ENCODE measurements at places on chromosomes 2 and 18.

DNA sequence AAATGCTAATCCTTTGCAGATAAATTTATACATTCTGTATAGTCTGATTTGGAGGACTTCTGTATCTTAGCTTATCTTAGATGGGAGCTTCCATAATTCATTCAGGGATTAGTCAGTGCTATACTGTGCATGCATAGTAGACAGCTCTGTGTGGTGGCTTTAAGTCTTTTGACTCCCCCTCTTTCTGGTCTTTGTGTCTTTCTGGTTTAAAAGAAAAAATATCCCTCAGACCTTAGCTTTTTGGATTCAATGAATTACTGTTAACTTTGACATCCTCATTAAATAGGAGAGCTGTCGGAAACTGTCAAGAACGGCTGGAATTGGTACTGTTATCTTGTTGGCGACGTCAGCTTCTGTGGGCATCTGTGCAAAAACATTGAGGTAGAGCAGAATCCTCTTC is 130.4 kb downstream of the SPTBN1 start:
- H3K36me3 ChIP-seq = 0 out of 2 replicates have a peak, but pooled peaks cover 2% of the 10 kb centered on the region
- H3K27ac ChIP-seq = no peak overlapping the region
- H3K4me3 ChIP-seq = no peak overlapping the region
- H3K4me1 ChIP-seq = peaks cover 12% of the 10 kb centered on the region

- no peaks in the 10 kb centered on the region for H3K4me1 ChIP-seq
- no peak overlapping the region for H3K4me3 ChIP-seq
- no peaks in the 10 kb centered on the region for H3K27me3 ChIP-seq
- no peaks in the 10 kb centered on the region for H3K36me3 ChIP-seq
- no peak for DNase-seq
- H3K27ac ChIP-seq = no peak overlapping the region
Observed at GRCh38 chr2:59936048-59936447, 617.4 kb downstream of the BCL11A start.

DNA sequence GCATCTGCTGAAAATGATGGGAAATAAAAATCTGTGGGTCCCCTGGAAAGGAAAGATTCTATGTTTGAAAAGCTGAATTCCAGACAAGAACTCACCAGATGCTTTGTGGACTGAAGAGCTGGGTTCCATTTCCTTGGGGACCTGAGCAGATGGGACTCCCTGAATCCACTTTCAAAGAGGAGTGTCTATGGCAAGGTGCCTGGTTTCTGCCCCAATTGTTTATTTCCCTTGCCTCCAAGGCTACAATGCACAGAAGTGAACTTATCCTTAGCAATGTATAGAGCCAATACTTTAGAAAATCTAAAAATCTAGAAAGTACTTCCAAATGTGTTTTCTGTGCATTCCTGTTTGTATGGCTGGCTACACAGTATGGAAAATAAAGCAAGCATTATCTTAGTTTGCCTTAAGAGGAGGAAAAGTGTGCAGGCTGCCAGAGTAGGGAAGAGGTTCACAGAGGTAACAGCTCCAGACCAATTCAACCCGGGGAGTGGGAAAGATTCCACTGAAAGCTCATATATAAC is 420.5 kb downstream of the NRXN1 start:
- DNase-seq = no peak
- no peaks in the 10 kb centered on the region for H3K36me3 ChIP-seq
- no peaks in the 10 kb centered on the region for H3K27me3 ChIP-seq

GRCh38 chr2:119879502-119879901 is 119.8 kb downstream of the PTPN4 start:
- no peaks in the 10 kb centered on the region for H3K27me3 ChIP-seq
- H3K4me1 ChIP-seq = no peaks in the 10 kb centered on the region
- no peaks in the 10 kb centered on the region for H3K36me3 ChIP-seq
- no peak overlapping the region for H3K27ac ChIP-seq

DNA sequence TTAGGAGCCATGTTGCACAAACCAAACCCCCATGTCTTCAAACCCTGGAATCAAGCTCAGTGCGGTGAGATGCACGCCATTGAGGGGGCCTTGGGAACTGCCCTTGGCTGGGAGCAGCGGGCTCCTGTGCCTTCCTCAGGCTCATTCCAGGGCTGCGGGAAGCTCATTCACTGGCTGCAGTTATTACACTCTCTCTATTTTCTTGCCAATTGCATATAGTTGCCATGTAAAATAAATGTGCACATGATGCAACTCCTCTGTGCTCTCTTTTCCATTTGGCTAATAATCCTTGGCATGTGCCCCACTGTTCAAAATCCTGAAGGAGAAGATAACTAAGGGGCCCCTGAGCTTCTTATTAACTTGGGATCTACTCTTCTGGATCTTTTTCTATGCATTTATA is 74.7 kb downstream of the KCTD1 start:
- 0 out of 2 replicates have a peak, but pooled peaks cover 1% of the 10 kb centered on the region for H3K4me1 ChIP-seq
- H3K27ac ChIP-seq = no peak overlapping the region
- no peak overlapping the region for H3K4me3 ChIP-seq
- no peak for DNase-seq
- no peaks in the 10 kb centered on the region for H3K36me3 ChIP-seq
- H3K27me3 ChIP-seq = no peaks in the 10 kb centered on the region

GRCh38 chr2:10169581-10169980 is 47.0 kb downstream of the RRM2 start:
- no peak for DNase-seq
- peaks cover 1% of the 10 kb centered on the region for H3K4me1 ChIP-seq
- H3K4me3 ChIP-seq = no peak overlapping the region
- H3K27ac ChIP-seq = no peak overlapping the region
- no peaks in the 10 kb centered on the region for H3K36me3 ChIP-seq
- H3K27me3 ChIP-seq = no peaks in the 10 kb centered on the region

DNA sequence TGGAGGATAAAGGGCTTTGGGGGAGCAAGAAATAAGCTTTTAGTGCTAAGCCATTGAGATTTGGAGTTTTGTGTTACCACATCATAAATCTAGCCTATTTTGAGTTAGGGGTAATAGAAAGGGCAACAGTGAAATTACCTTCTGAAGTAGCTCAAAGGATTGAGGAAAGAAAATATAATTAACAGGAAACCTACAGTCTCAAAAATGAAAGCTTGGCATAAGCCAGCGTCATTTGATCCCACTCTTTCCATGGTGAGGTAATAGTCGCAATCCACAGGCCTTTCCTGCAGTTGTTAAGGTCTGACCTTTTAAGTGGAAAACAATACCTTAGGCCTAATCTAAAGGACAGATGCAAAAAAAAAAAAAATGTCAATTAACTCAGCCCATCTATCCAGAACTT is 182.7 kb downstream of the UXS1 start:
- H3K4me3 ChIP-seq = no peak overlapping the region
- no peak overlapping the region for H3K27ac ChIP-seq
- no peaks in the 10 kb centered on the region for H3K27me3 ChIP-seq

GRCh38 chr2:226905718-226906117 is 69.9 kb downstream of the RHBDD1 start:
- no peak for DNase-seq
- no peak overlapping the region for H3K4me3 ChIP-seq
- H3K36me3 ChIP-seq = no peaks in the 10 kb centered on the region
- no peak overlapping the region for H3K27ac ChIP-seq
- no peaks in the 10 kb centered on the region for H3K27me3 ChIP-seq
- H3K4me1 ChIP-seq = no peaks in the 10 kb centered on the region

DNA sequence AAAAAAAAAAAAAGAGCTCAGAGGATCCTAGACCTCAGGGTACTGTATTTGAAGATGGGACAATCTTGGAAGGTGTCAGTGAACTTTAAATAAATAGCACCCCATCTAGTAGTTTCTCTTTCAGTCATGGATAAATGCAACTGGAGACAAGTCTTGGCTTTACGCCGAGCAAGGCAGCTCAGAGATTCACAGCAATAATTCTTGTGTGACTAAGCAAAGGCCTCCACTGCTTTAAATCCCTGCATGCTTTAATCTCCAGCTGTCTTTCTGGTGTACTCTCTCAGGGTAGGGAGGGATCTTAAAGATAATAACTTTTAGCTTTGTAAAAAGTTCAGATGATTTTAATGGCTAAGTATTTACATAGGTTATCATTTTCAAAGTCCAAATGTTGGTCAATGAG is 36.3 kb downstream of the NRXN1 start:
- DNase-seq = no peak

DNA sequence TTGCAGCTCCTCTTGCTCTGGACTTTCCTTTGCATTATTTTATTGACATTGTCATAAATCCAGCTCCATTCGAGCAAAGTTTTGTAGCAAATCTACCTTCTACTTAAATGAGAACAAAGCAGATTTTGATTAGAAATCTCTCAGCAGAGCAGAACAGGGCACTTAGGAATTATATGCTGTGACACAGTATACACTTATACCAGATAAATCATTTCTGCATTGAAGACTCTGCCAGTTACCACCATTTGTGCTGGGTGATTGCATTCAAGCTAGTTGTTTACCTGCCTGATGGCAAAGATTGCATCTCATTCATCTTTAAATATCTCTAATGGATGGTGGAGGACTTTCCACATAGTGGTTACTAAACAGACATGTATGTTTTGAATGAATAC is 441.7 kb upstream of the HNMT start:
- no peak for DNase-seq
- no peaks in the 10 kb centered on the region for H3K36me3 ChIP-seq
- H3K27ac ChIP-seq = no peak overlapping the region
- H3K4me3 ChIP-seq = no peak overlapping the region
- H3K27me3 ChIP-seq = no peaks in the 10 kb centered on the region
- peaks cover 2% of the 10 kb centered on the region for H3K4me1 ChIP-seq

GRCh38 chr2:234426616-234427015 is 70.3 kb downstream of the ARL4C start:
- DNase-seq = no peak
- no peak overlapping the region for H3K27ac ChIP-seq
- peaks cover 8% of the 10 kb centered on the region for H3K4me1 ChIP-seq
- peaks cover 17% of the 10 kb centered on the region for H3K27me3 ChIP-seq

- no peaks in the 10 kb centered on the region for H3K27me3 ChIP-seq
- H3K4me3 ChIP-seq = no peak overlapping the region
- H3K36me3 ChIP-seq = no peaks in the 10 kb centered on the region
- no peak overlapping the region for H3K27ac ChIP-seq
- DNase-seq = no peak
- no peaks in the 10 kb centered on the region for H3K4me1 ChIP-seq
Observed at GRCh38 chr2:100230754-100231153, 88.4 kb upstream of the AFF3 start.

GRCh38 chr2:105324732-105325131 is 4.8 kb downstream of the TGFBRAP1 start:
- H3K27me3 ChIP-seq = no peaks in the 10 kb centered on the region
- no peak overlapping the region for H3K4me3 ChIP-seq
- no peak overlapping the region for H3K27ac ChIP-seq
- no peaks in the 10 kb centered on the region for H3K36me3 ChIP-seq
- no peaks in the 10 kb centered on the region for H3K4me1 ChIP-seq

GRCh38 chr2:237134321-237135230 is 48.9 kb downstream of the COPS8 start:
- no peaks in the 10 kb centered on the region for H3K27me3 ChIP-seq
- DNase-seq = no peak
- no peaks in the 10 kb centered on the region for H3K36me3 ChIP-seq
- no peak overlapping the region for H3K4me3 ChIP-seq
- H3K27ac ChIP-seq = no peak overlapping the region

- DNase-seq = no peak
- no peak overlapping the region for H3K27ac ChIP-seq
- H3K36me3 ChIP-seq = no peaks in the 10 kb centered on the region
- H3K4me1 ChIP-seq = no peaks in the 10 kb centered on the region
- no peaks in the 10 kb centered on the region for H3K27me3 ChIP-seq
- no peak overlapping the region for H3K4me3 ChIP-seq
Observed at GRCh38 chr2:8494151-8494550, 187.7 kb upstream of the ID2 start.

DNA sequence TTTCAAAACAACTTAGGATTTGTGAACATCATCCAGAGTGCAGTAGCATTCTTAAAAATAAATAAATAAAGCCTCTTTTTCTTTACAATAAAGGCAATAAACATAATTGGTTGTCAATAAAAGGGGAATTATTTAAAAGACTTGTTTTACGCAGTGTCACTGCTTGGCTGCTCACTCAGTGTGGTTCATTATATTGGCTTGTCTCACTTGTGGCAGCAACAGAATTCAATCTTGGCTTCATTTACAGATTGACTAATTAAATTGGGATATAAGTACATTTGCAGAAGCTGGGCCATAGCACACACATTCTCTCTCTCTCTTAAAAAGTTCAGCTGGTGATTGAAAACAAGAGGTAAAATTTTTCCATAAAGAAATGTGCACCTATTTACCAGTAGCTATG is 1027.6 kb downstream of the LRP1B start:
- H3K36me3 ChIP-seq = no peaks in the 10 kb centered on the region
- H3K4me1 ChIP-seq = no peaks in the 10 kb centered on the region
- no peaks in the 10 kb centered on the region for H3K27me3 ChIP-seq
- no peak for DNase-seq
- H3K4me3 ChIP-seq = no peak overlapping the region

DNA sequence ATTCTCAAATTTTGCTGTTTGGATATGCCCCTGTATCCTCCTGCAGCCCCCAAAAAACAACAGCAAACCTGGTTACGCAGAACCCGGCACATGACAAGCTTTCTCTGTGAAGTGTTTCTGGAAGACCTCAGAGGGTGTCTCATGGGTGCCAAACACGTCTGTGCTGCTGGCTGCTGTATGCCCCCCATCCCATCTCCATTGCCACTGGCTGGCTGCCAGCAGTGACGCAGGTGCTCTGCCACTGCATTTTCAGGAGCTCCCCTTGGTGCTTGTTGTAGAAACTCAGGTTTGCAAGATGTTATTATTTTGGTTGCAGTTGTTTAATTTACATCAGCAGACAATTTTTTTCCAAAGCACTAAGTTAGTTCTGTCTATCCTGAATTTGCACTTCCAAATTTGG is 166.4 kb upstream of the FANCL start:
- H3K27ac ChIP-seq = no peak overlapping the region
- no peaks in the 10 kb centered on the region for H3K27me3 ChIP-seq
- H3K4me1 ChIP-seq = no peaks in the 10 kb centered on the region
- H3K36me3 ChIP-seq = no peaks in the 10 kb centered on the region
- DNase-seq = no peak
- no peak overlapping the region for H3K4me3 ChIP-seq

GRCh38 chr2:22826703-22827102 is 558.3 kb upstream of the KLHL29 start:
- H3K4me1 ChIP-seq = no peaks in the 10 kb centered on the region
- H3K27me3 ChIP-seq = no peaks in the 10 kb centered on the region
- H3K4me3 ChIP-seq = no peak overlapping the region
- H3K27ac ChIP-seq = no peak overlapping the region
- H3K36me3 ChIP-seq = no peaks in the 10 kb centered on the region

DNA sequence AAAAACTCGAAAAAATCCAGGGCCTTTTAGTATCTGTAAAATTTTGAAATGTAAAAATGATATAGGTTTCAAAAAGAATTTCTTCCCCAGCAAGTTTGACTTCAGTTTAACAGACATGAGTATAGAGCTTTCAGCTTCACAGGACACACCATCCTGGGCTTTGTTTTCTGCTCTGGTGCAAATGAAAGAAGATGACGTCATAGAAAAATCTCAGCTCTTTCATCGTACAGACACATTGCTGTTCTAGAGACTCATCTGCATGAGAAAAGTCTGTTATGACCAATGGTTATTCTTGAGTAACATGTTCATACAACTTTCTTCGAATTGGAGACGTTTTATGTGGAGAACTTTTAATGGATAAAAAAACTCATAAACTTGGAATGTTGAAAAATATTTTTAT is 111.7 kb upstream of the DYNAP start:
- DNase-seq = no peak
- no peaks in the 10 kb centered on the region for H3K27me3 ChIP-seq
- no peak overlapping the region for H3K4me3 ChIP-seq
